ENCODE measurements at places on chromosomes 1 and 21.

- DNase-seq, result no peak
These were observed 19.3 kb downstream of the MIIP start for GRCh38 chr1:12038356-12039163.

GRCh38 chr21:16196001-16196400 is 466.2 kb downstream of the USP25 start:
- no peak for DNase-seq

DNA sequence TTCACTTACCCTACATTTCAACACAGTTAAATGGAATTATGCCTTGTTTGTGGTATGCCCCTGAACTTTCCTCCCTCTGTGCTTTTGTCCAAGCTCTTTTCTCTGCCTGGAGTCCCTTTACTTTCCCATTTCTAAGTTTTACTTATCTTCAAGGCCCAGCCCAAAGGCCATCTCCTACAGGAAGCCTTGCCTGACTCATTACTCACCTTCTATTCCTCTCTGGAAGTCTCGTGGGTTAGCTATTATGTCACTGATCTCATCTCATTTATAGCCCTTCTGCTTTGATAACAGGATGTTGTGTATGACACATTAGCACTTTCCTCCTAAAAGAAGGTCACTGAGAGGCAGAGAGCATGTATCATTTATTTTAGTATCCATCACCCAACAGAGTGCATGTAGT is 78.8 kb upstream of the CD1D start:
- no peak for DNase-seq

DNA sequence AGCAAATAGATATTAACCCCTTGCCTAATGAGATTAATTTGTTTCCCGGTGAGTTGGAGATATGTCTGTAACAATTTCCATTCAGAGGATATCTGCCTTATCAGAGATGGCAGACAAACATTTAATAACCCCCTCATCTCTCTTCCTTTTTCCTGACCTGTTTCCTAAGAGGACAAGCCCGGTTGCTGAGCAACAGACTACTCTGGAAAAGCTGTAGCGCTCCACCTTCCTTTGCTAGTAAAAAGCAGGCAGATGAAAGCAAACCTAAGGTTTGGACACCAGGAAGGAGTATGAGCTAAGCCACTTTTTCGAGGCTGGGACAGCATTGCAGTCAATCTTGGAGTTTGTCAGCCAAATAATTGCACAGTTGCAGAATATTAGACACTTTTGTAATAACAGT is 82.4 kb downstream of the RGS21 start:
- DNase-seq, result no peak

- DNase-seq, result no peak
These were observed 90.8 kb upstream of the ERRFI1 start for GRCh38 chr1:8116894-8117264.

DNA sequence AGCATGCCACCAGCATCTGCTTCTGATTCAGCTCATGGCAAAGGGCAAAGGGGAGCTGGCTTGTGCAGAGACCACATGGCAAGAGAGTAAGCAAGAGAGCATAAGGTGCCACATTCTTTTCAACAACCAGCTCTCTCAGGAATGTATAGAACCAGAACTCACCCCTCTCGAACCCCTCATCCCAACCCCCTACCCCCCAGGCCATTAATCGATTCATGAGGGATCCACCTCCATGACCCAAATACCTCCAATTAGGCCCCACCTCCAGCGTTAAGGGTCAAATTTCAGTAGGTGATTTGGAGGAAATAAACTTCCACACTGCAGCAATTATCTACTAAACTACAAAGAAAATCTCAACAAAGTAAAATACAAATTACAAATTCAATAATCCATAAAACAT is 32.2 kb upstream of the LRRC7 start:
- DNase-seq, result no peak

DNA sequence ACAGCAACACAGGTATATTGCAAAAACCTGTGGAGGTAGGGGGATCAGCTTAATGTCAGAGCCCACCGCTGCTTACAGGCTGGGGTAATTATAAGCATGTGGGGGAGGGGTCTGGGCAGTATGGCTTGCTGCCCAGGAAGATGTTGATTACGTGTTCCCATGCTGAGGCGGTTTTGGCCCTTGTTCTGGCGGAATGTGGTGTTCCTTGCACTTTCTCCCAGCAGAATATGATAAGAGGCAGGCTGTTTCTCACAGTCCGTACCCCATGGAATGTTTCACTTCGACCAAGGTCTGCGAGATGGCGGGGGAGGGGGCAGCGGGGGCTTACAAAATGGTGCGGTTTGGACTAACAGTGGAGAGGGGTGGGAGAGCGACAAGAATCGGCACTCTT is 9.8 kb upstream of the HPCAL4 start:
- no peak for DNase-seq

- no peak for DNase-seq
These were observed 69.6 kb upstream of the PTGS2 start for GRCh38 chr1:186749820-186750219.

- DNase-seq, result no peak
These were observed 635.1 kb downstream of the PTPRC start for GRCh38 chr1:199273837-199274379.

DNA sequence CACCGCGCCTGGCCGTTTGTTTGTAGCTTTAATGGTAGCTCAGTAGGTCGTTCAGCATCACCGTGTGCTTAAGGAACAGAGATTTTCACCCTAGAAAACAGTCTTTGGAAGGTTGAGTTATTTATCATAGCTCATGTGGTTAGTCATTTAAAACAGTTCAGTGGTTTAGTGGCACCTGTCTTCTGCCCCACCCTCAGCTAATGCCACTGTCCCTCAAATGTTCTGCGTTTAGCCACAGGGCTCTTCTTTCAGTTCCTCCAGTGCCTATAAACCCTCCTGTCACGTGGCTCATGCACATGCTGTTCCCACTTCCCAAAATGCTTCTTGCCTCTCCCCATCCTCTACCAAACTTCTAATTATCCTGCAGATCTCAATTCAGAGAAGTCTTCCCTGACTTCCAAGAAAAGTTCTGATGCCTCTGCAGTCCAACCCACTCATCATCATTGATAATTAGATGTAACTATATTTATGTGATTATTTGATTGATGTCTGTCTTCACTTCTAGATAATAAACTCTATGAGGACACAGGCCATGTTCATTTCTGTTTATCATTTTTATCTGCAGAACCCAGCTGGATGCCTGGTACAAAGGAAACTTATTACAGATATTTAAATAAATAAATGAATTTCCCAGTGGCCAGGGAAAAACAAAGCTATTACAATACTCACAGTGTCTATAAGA is 14.4 kb upstream of the DIPK1A start:
- no peak for DNase-seq

GRCh38 chr1:172211221-172211620 is 209.3 kb upstream of the C1orf105 start:
- DNase-seq, result no peak

- no peak for DNase-seq
These were observed 59.3 kb downstream of the MAN1C1 start for GRCh38 chr1:25675729-25676476.

- no peak for DNase-seq
These were observed 6.9 kb upstream of the ETV3 start for GRCh38 chr1:157145076-157145475.

- no peak for DNase-seq
These were observed 10.2 kb downstream of the UBIAD1 start for GRCh38 chr1:11283151-11283550.

DNA sequence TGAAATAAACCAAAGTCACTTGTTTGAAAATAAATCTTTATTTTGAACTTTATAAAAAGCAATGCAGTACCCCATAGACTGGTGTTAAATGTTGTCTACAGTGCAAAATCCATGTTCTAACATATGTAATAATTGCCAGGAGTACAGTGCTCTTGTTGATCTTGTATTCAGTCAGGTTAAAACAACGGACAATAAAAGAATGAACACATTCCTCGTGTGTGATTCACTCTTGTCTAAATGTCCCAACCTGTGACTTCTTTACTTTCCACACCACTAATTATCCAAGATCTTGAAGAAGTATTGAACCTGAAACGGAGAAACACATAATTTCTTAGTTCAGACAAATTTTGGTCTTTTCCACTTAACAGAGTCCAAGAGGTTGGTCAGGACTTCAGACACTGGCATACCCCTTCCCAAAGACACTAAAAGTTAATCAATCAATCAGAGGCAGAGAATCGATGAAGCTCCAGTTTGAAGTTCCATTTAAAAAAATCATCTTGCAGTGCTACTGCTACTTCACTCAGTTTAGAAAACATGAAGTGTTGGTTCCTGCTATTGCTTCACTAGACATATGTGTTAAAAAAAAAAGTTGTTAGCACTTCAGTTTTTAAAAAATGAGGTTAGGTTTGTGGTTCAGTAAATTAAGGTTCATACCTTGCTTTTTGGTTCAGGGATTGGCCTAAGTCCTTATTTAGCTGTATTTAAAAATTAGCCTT is 26.2 kb downstream of the ATP1B1 start:
- no peak for DNase-seq

- DNase-seq, result no peak
These were observed 329.7 kb upstream of the SNX7 start for GRCh38 chr1:98331718-98332311.

DNA sequence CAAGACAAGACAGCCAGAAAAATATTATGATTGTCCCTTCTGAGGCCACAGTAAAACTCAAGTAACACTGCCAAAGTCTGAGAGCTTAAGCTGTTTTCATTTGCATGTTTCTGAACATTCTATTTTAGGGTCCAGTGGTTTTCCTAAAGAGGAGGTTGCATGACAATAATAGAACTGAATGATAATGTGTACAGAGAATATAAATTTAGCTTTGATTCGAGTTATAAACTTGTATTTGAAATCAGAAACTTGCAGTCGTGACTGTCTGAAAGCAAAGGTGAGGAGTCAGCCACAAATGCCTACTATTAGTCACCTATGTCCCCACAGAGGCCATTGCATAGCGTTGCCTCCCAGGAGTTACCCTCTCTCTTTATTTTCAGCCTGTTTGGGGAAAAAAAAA is 363.1 kb upstream of the ADGRL2 start:
- no peak for DNase-seq

GRCh38 chr1:64539781-64540218 is 69.9 kb downstream of the CACHD1 start:
- DNase-seq, result no peak

DNA sequence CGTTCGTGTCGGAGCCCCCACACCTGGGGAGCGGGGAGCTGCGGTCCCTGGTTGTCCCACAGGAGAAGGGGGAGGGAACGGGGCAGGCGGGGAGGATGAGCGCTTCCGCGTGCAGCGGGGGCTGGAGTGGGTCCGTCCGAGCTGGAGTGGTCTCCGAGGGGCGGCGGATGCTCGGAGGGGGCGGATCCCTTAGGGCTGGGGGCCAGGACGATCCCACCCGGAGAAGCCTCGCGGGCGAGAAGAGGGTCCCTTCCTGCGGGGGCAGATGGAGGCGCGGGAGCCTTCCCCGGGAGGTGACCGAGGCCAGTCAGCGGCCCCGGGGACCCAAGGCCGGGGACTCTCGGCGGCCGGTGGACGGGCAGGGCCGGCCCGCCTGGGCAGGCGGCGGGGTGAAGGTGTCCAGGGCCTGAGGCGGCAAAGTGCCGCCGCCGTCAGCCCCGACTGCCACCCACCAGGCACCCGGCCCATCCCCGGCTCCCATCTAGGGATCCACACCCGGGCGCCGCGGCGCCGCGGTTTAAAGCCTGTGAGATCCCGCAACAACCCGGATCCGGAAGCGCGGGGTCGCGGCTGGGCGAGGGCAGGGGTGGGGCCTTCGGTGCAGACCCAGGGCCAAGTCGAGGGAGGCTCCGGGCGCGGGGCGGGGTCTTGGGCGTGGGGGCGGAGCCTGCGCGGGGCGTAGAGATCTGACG is 5.3 kb upstream of the CCDC27 start:
- DNase-seq, result no peak

GRCh38 chr1:53470155-53470554 is 11.0 kb downstream of the DMRTB1 start:
- DNase-seq, result no peak

DNA sequence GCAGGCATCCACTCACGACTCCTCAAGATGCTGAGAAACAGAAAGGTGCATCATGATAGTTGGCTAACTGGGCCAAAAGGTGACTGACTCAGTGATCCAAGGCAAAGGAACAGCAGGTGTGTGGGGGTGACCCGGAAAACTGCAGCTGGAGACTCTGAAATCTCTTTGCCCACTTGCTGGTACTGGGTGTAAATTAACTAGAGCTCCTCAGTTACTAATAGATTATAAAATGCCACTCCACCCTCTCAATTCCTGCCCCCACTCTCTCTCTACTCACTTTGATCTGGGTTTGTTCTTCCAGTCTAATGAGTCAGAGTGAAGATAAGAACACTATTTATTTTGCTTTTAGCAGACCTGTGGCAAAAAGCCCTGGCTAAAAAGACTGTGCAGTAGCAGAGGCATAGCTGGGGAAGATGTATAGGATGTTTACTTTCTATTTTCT is 7.2 kb upstream of the PIGC start:
- DNase-seq, result no peak

DNA sequence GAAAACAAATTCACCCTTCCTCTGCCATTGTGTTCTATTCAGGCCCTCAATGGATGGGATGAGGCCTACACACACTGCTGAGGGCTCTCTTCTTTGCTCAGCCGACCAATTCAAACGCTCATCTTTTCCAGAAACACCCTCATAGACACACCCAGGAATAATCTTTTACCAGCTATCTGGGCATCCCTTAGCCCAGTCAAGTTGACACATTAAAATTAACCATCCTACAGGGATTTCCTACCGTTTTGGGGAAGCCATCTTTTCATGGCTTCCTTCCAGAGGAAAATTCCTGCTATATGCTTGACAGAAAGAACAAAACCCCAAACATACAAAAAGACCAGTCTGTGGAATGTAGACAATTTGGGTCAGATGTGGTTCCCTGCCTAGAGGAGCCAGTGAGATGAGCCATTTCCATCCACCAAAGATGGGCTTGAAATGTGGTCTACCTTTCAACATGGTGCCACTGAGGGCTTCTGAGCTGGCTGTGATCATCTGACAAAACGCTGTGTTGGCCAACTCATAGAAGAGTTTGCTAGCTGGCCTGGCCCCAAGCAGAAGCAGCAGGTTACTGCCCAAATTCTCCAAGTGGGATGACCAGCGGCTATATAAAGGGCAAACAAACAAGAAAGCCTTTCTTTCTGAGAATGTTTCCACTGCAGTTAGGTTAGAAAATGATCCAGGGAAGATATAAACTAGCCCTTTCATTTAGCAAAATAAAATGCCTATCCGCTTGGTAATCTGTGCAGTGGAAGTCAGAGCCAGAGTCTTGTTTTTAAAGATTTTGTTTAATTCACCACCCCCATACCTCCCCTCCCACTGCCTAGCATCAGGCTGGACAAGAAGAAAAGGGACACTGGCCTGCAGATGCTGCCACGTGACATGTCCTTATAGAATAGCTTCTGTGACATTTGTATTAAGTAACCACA is 69.1 kb upstream of the MRPS6 start:
- DNase-seq, result no peak

All from SK-N-MC (cell line).